DMS 273 treated with DMSO at 0.1 percent for 48 hours (cell line): ENCODE measurements at places on chromosomes 7 and 10.

DNA sequence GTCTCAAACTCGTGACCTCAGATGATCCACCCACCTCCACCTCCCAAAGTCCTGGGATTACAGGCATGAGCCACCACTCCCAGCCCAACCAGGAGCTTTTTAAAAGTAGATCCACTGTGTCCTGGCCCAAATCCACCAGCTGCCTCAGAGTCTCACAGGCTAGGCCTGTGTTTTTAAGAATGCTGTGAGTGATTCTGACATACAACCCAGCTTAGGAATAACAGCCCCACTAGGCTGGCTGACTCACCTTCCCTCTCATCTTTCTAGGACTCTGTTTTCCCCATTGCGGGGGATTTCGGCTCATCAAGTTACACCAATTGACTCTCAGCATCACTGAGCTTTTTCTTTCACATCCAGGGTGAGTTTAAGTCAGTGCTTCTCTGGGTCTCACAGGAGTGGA is 207.6 kb downstream of the SKIDA1 start:
- DNase-seq, result no peak

DNA sequence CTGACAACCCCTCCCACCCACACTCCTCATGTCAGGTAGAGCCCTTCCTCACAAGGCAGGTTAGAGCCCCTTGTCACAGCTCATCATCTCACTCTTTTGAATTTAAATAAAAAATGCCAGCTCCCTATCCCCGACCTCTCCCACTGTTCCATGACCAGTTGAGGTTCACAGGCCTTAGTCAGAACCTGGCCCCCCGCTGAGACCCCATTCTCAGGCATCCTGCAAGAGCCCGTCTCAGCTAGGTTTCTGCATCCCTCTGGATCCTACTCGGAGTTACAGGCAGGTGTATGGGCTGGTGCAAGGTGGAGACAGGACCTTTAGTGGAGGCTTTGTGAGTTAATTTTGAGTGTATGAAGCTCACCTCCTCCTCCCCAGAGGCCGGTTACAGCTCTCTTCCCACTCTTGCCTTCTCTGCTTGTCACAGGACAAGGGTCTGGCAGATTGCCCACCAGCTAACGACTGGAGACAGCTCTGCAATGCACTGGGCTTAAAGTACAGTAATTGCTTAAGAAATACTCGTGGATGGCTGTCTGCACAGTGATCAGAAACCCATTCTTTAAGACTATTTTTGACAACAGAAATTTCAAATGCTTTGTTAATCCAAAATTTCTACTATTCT is 394.9 kb upstream of the DPP6 start:
- DNase-seq, result no peak

DNA sequence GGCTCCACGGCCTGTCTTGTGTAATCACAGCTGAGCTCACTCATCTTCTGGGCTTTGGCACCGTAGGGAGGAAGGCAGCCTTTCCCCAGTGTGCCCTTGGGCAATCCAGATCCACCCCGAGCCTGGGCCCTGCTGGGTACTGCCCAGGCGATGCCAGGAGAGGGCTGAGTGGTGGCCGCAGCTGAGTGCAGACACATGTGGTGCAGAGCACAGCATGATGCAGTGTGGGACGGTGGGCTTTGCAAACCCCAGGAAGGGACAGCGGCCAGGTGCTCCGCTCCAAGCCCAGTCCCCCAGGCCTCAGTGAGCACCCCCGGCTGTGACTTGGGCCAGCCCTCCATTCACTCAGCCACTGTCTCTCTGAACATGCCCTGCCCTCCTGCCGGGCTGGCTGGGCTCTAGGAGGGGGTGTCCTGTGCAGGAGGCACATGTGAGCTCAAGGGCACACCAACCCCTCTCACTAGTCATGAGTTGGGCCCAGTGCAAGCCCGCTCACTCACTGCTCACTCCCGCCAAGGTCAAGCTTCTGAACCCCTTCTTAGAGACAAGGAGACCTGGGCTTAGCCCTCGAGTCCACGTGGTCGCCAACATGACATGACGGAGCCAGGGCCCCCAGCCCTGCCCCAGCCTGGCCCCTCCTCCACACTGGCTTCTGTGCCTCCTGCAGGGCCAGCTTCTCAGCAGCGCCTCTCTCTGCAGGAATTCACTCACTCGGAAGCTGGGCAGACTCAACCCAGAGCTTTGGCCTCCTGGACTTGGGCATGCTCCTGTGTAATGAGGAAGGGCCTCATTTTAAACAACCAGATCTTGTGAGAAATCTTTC is 77.5 kb upstream of the INSIG1 start:
- no peak for DNase-seq

- no peak for DNase-seq
Observed at GRCh38 chr7:89738549-89738948, 415.7 kb upstream of the STEAP1 start.

DNA sequence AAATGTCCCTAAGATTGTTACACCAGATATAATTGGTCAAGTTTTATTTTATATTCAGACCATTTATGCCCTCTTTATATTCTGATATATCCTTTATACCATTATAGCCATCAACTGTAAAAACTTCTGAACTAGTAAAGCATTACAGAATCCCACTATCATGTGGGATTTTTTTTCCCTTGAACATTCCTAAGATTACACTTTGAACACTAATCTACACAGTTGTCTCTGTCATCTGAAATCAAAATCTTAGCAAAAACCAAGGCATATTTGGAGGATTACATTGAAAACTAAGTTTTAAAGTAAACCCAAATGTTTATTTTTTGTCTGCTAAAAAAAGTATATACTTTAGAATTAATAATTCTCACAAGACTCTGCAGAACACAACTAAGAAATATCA is 116.2 kb upstream of the GPR22 start:
- DNase-seq, result no peak

GRCh38 chr7:55387062-55387965 is 22.2 kb downstream of the LANCL2 start:
- peak; percentile 19 for DNase-seq

DNA sequence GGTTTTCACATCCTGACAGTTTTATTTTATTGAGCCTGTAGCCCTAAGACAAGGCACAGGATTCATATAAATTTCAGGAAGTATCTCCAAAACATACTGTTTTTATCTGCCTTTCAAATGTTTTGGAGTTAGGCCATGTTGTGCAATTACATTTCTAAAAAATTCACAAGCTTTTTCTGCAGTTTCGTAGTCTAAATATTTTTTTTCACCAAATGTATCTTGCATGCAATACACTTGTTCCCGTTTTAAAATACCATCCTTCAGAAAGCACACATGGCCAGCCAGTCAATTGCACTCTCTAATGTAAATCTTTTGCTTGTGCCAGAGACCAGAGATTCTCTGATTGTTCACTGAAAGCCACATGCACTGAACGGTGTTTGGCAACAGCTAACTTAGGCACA is 161.5 kb upstream of the PRKCQ start:
- DNase-seq, result no peak

- DNase-seq, result no peak
Observed at GRCh38 chr10:12419262-12419847, 70.0 kb downstream of the CAMK1D start.

DNA sequence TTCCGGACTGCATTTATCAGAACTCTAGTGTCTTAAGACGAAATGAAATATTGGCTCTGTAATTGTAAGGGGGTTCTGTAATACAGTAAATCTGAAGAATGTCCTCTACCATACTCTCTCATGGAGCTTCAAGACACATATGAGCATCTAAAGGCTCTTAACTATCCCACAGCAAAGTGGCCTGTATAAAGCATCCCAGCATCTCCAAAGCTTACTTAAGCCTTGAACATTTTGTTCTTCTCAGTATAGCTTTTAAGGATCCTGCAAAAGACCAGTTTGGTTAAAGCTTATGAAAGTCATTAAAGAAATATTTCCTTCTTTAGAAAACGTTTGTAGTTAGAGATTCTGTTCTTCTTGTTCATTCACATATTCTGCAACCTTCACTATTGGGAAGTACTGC is 75.1 kb downstream of the HGF start:
- DNase-seq, result no peak

- no peak for DNase-seq
Observed at GRCh38 chr7:84638339-84638697, 443.7 kb upstream of the SEMA3A start.

GRCh38 chr7:98641646-98642500 is 24.8 kb downstream of the NPTX2 start:
- no peak for DNase-seq

DNA sequence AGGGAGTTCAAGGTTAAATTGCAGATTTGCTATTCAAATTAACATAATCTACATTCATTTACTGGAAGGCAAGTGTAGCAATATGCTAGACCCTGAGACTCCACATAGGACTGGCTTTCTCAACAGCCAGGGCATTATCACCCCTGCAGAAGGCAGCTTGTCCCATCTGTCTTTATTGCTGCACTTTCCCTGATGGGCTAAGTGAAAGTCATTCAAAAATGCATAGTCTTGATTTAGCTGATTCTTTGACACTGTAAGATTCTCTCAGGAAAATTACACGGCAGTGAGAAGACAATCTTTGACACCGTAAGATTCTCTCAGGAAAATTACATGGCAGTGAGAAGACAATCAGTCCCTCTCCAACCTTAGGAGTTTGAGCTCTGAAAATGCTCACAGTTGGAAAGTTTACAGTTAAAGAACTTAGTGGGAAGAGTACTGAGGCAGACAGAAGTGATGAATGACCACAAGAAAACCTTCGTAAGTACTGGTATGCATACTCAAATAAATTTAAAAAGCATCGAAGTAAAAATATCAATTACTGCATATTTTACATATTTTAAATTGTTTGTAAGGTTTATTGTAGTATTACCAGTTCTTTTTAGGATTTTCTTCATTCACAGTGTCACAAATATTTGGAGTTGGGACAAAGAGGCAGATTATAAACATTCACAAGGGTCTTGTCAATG is 88.9 kb downstream of the RAPGEF5 start:
- DNase-seq, result no peak
